ENCODE measurements at places on chromosomes 5 and 9.

DNA sequence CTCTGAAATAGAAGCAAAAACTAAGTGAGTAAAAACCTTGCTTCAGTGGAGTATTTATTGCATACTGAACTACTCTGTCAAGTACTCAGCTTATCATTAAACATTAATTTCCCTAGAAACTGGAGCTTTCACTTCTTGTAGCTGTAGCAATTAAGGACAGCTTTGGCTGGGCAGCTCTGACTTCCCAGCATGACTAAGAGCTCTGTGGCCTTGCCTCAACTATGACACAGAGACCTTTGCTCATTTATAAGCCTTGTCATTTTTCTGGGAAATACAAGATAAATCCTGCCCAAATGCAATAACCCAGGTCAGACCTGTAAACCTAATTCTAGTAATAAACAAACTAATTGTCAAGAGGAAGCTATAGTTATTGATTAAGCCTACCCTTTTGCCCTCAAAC, 65.4 kb upstream of the STK32A start:
- no peak for DNase-seq

DNA sequence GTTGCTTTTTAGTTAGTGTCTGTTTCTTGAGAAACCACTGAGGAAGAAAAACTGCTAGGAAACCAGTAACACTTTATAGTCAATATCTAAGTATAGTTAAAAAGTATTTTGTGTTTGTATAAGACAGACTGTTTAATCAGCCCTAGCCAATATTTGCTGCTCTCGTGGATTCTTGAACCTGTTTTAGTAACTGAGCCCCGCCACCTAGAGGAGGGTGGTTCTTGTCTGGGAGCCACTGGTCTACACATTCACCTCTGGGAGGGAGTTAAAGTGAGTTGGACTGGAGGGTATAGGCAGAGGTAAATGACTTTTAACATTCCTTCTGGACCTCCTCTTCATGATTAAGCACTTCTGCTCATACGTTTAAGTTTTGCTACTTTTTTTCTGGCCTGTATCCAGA, 117.2 kb downstream of the SPATA31D1 start:
- DNase-seq, result no peak

DNA sequence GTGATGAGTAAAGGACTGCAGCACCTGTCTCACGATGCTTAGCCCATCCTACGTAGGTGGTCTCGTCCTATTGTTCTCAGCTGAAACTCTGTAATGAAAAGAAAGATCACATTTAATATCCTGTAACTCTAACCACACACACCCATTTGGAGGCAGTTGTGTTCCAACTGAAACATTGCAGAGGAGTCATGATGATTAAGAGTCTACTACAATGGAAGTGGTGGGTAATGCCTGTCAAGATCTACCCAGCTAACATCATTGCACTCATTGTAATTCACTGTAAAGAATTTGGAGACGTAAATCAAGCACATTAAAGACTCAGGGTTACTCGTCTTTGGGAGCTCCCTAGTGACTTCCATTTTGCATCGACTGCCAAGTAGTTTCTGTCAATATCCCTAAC, 106.0 kb upstream of the PTPN3 start:
- DNase-seq, result no peak

- DNase-seq, result no peak
Observed at GRCh38 chr9:83061036-83061435, 1.9 kb downstream of the RASEF start.

DNA sequence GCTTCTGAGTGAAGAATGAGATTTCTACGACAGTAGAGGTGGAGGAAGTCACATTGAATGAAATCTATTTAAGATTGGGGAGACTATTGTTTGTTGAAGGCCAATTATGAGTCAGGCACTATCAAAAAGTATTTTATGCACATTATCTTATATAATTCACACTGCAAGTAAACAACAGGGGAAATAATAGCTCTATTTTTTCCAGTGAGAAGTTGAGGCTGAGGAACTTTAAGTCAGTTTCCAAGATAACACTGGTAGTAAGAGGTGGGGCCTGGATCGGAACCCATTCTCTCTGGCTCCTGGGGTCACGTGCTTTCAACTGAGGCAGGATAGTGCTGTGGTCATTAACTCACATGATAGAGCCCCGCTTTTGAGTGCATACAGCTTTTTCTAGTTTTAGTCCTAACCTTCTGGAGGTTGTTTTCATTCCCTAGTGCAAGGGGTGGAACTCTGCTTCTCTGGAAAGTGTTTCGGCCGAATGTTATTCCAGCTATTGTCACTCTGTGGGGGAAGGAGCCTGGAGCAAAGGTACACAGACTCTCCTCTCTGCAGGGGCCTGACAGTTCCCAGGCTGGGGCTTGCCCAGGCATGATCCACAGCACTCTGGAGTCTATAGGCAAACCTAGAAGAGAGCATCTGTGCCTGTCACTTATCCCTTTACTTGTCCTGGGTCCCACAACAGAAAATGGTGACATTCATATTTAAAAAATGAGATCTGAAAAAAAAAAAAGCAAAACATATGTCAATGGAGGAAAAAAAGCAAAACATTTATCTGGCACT, 352.4 kb upstream of the ACTBL2 start:
- DNase-seq, result no peak

- DNase-seq, result no peak
Observed at GRCh38 chr9:129333617-129334104, 155.6 kb upstream of the IER5L start.

GRCh38 chr9:108859459-108860114, 2.5 kb upstream of the ACTL7A start:
- no peak for DNase-seq

GRCh38 chr5:151264113-151264512, 11.1 kb downstream of the GM2A start:
- no peak for DNase-seq

- no peak for DNase-seq
Observed at GRCh38 chr5:173187054-173187743, 42.9 kb downstream of the BNIP1 start.

DNA sequence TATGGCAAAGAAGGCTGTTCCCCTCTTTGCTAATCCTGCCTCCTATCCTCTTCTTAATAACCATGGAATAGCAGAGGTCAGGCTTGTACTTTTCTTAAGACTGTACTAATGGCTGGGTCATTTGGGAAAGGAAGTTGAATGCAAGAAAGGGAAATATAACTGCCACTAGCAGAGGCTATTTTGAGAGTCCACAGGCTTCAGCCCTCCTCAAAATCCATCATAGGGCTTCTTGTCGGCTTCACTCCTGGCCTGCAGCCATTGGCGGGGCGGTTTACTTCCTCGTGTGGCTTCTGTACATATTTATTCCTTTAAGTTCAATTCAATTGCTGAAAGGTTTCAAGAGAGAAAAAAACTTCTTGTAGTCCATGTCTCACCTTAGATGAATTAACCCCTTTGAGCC, 2.8 kb upstream of the PARP8 start:
- DNase-seq, result no peak

- DNase-seq, result no peak
Observed at GRCh38 chr5:35849860-35850259, 6.8 kb upstream of the IL7R start.

GRCh38 chr5:123500471-123500870, 11.5 kb upstream of the CSNK1G3 start:
- DNase-seq, result no peak

DNA sequence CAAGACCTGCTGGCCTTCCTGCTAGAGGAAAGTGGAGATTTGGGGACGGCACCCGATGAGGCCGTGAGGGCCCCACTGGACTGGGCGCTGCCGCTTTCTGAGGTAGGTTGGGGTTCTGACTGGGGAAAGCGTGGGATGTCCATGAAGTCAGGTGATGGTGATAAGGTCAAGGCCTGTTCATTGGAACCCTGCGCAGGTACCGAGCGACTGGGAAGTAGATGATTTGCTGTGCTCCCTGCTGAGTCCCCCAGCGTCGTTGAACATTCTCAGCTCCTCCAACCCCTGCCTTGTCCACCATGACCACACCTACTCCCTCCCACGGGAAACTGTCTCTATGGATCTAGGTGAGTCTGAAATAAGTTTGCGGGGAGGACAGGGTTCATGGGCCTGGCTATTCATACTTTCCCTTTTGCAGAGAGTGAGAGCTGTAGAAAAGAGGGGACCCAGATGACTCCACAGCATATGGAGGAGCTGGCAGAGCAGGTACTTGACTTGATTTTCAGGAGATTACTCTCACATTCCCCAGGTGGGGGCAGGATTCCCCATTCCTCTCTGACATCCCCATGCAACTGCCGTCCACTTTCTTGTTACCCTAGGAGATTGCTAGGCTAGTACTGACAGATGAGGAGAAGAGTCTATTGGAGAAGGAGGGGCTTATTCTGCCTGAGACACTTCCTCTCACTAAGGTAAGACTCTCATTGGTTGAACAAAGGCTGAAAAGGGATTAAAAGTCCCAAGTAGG, 505 bp downstream of the CREB3 start:
- no peak for DNase-seq

DNA sequence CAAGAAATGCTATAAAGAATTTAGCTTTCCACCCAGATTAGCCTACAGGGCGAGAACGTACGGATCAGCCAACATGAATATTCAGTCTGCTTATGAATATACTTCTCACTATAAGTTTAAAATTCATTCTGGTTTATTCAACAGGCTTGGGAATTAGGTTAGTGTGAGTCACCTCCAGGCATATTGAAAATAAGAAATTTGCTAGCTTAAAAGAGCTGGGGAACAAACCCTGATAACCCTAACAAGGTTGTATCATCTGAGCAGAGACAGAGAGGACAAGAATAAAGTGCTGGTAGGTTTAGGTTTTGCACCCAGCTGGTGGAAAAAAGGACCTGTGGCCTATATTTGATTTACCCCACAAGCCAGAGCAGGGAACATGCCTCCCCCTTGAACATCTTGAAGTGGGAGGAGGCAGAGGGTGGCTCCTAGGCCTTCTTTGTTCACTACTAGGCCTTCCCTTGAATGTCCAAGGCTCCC, 12.3 kb downstream of the FNBP1 start:
- DNase-seq, result no peak

DNA sequence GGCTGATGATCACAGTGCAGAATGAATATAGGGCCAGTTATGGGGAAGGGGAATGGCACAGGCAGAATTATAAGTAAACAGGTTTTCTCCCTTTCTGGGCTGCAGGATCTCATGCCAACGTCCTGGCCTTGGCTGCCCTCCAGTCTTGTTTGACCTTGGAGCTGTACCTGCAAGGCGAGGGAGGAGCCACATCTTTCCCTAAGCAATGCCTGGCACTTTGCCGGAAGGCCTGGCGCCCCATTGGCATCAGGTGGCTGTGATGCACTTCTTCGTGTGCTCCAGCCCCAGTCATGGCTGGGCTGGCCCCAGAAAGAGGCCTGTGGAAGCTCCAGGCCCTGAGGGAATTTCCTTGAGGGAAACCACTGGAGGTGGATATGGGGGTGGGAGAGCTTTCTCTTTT, 16.7 kb upstream of the IQGAP2 start:
- DNase-seq, result no peak

DNA sequence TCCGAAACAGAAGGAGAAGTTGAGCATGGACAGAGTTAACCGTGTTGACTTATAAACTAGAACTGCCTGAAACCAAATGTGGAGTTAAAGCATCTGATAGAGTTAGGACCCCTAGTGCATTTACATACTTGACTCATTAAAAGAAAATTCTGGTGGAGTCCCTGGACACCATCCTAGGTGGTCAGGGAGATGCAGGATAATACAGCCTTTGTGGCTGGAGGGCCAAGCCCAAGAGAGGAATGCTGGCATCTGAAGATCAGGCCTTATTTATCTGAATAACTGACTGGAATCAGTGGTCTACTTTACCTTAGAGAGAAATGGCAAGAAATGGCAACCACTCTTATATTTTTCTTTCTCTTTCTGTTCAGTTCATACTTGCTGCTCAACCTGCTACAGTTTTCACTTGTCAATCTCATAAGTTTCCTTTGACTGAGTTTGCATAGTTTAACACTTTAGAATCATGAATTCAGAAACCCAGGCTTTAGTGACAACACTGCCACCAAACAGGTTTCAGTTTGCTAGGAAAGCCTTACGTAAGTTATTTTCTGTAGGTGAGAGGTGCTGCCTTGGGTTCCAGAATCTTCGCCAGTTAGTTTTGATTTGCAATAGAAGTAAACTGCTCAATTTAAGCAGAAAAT, 10.2 kb downstream of the CMYA5 start:
- DNase-seq, result no peak

- DNase-seq, result no peak
Observed at GRCh38 chr5:6082685-6083084, 295.7 kb downstream of the MED10 start.

- DNase-seq, result no peak
Observed at GRCh38 chr9:77830618-77831285, 182.6 kb upstream of the GNA14 start.

GRCh38 chr9:116349684-116350083, 196.1 kb downstream of the PAPPA start:
- no peak for DNase-seq

DNA sequence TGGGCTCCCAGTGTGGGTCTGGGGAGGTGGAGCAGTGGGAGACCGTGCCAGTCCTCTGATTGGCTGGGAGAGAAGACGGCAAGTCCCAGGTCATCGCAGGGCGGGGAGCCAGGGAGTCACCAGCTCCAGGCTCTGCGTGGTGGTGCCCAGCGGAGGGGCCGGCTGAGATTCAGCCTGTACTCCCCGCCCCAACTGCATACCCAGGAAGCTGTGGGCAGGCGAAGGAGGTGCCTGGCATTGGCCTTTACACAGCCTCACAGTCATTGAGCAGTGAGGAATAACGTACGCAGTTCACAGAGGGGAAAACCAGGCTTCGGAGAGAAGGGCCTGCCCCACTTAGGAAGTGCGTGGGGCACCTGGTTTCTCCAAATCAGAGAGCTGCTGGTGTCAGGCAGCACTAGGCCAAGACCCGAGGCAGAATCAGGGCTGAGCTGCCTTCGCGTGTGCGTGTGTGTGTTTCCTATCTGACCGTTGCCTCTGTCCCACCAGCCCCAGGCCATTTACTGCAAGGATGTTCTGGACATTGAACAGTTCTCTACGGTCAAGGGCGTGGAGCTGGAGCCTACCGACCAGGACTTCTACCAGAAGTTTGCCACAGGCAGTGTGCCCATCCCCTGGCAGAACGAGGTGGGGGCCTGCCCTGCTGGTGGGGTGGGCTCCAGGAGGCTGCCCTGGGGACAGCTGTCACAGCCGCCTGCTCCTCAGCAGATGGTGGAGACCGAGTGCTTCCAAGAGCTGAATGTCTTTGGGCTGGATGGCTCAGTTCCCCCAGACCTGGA, 6.2 kb upstream of the PRR7 start:
- DNase-seq, result no peak

DNA sequence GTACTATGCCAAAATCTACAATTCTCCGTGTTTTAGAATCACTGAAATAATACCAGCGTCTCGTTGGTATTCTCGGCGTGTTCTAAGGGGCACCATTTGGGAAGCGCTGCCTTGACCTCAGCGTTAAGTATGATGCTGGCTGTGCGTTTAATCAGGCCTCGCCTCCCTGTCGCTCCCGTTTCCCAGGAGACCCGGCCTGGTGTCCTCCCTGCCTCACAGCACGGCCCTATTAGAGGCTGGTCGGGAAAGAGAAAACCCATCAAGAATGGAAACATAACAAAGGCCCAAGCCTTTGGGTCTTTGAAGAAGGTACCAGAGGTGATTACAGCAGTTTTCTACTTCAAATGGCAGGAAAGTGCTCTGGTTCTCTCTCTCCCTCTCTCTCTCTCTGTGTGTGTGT, 30.0 kb downstream of the GFPT2 start:
- no peak for DNase-seq

DNA sequence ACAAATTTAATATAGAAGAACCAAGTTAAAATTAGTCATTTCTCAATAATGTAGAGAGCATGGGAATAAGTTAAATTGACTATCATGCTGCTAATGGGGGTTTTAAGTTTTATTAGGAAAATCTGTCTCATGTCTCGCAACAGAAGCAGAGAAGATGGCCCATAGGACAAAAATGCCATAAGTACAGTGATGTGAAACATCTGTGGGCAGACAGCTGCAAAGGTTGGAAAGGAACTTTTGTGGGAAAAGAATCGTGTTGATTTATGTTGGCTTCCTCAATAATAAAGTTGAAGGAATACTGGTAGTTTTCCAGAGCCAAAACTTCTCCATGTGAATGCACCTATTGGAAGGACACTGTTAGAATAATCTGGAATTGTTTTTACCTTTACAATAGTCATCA, 44.8 kb downstream of the VCAN start:
- no peak for DNase-seq

Data from GM18507 (cell line).